CD4-positive, alpha-beta memory T cell (primary cell): ENCODE measurements at places on chromosomes 12 and 14. TPM values are rescaled to one million over a fixed set of nuclear protein-coding genes. Genes with fewer than 3 reads are reported as not detected.
A peak's percentile ranks its signal among the peaks of the same experiment; 100 is the strongest.

- no peak overlapping the region for H3K27ac ChIP-seq
- H3K4me3 ChIP-seq = no peak overlapping the region
- no peaks in the 10 kb centered on the region for H3K36me3 ChIP-seq
- no peaks in the 10 kb centered on the region for H3K4me1 ChIP-seq
- no peaks in the 10 kb centered on the region for H3K27me3 ChIP-seq
These were observed 44.7 kb upstream of the CEP83 start for GRCh38 chr12:94504386-94504785.

DNA sequence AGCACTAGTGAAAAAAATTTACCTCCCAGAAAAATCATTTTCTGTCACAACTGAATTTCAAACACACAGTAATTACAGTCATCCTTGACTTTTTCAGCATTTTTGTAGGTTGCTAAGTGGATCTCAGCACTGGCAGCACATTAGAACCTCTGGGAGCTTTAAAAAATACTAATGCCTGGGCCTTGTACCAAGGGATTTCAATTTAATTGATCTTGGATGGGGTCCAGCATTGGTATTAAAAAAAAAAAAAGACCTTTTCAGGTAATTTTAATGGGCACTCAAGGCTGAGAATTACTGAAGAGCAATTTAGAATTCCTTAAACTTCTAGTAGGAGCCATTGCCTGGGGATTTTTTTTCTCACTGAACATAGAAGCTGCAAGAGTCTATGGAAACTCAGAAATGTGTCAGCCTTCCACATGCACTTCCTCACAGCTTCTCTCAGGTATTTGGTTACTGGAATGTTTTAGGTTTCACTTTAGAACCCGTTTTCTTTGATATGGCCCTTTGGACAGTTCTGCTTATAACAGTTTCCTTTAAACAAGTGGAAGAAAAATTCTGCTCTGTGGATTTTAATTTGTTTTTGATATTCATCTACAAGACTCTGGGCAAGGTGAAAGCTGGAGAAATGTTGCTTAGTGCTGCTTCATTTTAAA lies 88.5 kb upstream of the DACT1 start:
- no peaks in the 10 kb centered on the region for H3K27me3 ChIP-seq
- H3K4me1 ChIP-seq = no peaks in the 10 kb centered on the region
- no peak overlapping the region for H3K27ac ChIP-seq

DNA sequence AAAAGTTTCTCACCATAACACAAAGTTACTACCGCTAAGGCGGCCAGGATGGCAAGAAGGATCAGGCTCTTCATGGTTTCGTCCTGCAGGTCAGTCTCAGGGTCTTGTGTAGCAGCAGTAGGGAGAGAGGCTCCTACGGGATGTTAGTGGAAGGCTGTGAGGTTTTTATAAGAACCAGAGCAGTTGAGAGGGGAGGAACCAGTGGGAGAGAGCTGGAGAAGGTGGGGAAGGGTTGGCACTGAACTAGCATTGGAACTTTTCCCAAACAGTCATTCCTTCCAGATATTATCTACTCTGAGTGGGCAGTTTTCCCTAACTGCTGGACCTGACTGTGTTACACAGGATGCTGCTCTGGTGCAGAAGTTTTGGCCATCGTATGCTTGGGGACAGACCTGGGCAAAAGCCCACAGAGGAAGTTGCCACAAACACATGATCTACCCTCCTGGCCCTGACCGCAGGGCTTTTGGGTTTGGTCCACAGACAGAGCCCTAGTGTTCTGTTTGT lies at the start of gene MGP:
Gene MGP (minus strand): TSS at position 137 of the 504 bp plus-strand sequence. CDS start 63 bp downstream, at position 74.
- peaks cover 17% of the 10 kb centered on the region for H3K4me1 ChIP-seq
- no peak within 1 kb of the TSS for H3K27ac ChIP-seq
- no peak within 1 kb of the TSS for H3K4me3 ChIP-seq
- no peak for DNase-seq
- H3K27me3 ChIP-seq = no peaks in the 10 kb centered on the region
- no peaks in the 10 kb centered on the region for H3K36me3 ChIP-seq

- no peaks in the 10 kb centered on the region for H3K36me3 ChIP-seq
- DNase-seq = no peak
- H3K27ac ChIP-seq = no peak overlapping the region
These were observed 164.5 kb downstream of the KIF21A start for GRCh38 chr12:39278426-39278825.

GRCh38 chr14:36900846-36901245 lies 239.2 kb downstream of the PAX9 start:
- H3K36me3 ChIP-seq = no peaks in the 10 kb centered on the region
- no peaks in the 10 kb centered on the region for H3K27me3 ChIP-seq
- H3K4me3 ChIP-seq = no peak overlapping the region
- no peak overlapping the region for H3K27ac ChIP-seq

Gene C12orf54
- total RNA-seq = not detected

Gene KSR2
- 0.06 TPM for total RNA-seq

GRCh38 chr12:132806857-132807256 lies 21.8 kb downstream of the GOLGA3 start:
- H3K27ac ChIP-seq = no peak overlapping the region
- H3K4me3 ChIP-seq = no peak overlapping the region
- DNase-seq = no peak
- H3K27me3 ChIP-seq = no peaks in the 10 kb centered on the region
- H3K4me1 ChIP-seq = no peaks in the 10 kb centered on the region

DNA sequence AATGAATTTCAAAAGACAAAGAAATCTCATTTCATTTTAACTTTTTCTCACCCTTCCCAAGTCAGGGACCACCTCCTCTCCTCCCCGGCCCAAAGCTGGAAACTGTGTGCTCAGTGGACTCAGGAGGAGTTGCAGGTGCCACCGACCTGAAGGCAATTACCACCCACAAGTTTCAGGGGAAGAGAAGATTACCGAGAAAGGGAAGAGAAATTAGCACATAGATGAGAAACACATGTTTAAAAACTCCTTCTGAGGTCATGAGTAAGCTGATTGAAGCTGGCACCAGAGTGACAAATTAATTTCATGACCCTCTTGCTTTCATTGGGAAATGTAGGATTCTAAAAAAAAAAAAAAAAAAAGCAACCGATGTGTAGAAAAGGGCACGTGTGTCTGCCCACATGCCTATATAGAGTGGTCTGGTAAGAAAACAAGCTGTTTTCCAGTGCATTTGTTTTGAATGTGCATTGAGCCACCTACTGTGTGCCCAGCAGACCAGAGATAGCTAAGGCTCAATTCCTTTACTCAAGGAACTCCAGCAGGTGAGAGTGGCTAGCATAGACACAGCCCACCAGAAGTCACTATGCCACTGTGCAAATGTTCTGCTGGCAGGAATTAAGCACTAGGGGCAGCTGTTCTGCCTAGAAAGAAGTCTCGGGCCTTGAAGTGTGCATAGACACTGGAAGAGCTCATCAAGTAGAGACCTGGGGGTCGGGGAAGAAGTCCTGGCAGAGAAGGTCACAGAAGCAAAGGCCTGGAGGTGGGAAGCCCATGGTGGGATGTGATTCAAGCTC lies 30.5 kb downstream of the DPF3 start:
- DNase-seq = no peak
- no peaks in the 10 kb centered on the region for H3K27me3 ChIP-seq
- H3K27ac ChIP-seq = no peak overlapping the region
- H3K4me3 ChIP-seq = no peak overlapping the region
- no peaks in the 10 kb centered on the region for H3K4me1 ChIP-seq
- no peaks in the 10 kb centered on the region for H3K36me3 ChIP-seq

GRCh38 chr14:36505181-36505815 lies 14.7 kb downstream of the NKX2-1 start:
- DNase-seq = no peak
- peaks cover 6% of the 10 kb centered on the region for H3K4me1 ChIP-seq
- H3K4me3 ChIP-seq = no peak overlapping the region

GRCh38 chr12:75334384-75335030 lies at the start of gene GLIPR1L1:
TSS of gene GLIPR1L1 (plus strand) at chr12:75334670. CDS start at chr12:75334729, 59 bp downstream.
- peaks cover 6% of the 10 kb centered on the region for H3K27me3 ChIP-seq
- H3K36me3 ChIP-seq = no peaks in the 10 kb centered on the region
- H3K4me1 ChIP-seq = peaks cover 21% of the 10 kb centered on the region
- H3K27ac ChIP-seq = no peak within 1 kb of the TSS
- DNase-seq = peak; percentile 82
- no peak within 1 kb of the TSS for H3K4me3 ChIP-seq

Gene XPOT
- 88.8 TPM for total RNA-seq
